ENCODE measurements at places on chromosomes 1 and 21.
A peak's percentile ranks its signal among the peaks of the same experiment; 100 is the strongest.

DNA sequence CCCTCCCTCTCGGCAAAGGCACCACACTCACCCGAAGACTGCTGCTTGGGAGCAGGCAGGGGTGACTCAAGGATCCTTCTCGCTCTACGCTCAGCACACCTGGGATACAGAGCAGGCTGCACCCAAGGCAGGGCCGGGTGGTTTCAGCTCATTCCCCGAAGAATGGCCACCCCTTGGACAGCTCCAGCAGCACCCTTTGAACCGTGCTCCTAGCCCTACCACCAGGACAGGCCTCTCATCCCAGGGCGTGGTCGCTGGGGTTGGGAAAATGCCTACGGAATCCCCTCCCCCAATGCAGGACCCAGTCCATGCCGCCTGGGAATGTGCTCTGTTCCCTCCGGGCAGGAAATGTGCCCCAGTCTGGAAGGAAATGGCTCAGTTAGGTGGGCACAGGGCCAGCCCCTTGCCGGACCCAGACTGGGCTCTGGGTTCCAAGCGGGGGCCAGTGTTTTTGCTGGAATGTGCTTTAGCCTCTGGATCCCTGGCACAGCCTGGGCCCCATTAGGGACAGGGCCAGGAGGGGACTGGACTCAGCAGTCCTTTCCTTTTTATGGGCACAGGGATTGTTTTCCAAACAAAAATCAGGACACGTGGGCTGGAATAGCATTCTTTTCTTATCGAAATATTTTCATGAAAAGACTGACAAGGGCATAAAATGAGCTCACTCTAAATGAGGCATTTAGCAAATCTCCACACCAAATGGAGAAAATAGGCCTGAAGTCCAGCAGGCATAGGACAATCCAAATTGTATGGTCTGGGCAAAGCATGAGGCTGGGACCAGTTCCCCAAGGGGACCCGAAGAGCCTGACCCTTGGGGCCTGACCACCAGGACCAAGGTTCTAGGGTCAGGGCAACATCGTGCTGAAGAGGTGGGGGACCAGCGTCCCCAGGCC is 7.3 kb downstream of the TMEM82 start:
- no peak for DNase-seq

DNA sequence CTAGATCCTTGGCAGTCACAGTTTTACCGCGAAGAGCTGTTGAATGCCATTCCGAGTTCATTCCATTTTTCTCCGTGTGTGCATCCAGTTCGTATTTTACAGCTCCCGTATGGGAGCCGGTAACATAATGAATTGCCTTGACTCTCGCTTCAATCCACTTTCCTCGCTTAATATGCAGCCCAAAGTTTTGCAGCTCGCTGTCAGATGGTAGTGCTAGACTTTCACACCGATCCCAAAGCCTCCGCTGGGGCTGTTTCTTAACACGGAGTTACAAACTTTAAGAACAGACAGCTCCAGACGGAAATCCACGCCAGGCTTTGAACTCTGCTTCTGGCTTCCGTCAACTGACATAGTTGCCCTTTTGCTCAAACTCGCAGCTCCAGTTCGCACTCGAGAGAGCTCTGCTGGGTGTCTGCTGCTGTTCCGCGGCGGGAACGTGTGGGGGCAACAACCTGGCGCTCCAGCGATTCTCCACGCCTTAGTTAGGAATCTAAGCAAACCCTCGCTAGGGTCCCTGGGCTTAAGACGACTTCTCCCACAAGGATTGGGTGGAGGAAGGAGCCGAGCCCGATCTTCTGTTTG is 3.5 kb upstream of the ARID1A start:
- peak; percentile 94 for DNase-seq

DNA sequence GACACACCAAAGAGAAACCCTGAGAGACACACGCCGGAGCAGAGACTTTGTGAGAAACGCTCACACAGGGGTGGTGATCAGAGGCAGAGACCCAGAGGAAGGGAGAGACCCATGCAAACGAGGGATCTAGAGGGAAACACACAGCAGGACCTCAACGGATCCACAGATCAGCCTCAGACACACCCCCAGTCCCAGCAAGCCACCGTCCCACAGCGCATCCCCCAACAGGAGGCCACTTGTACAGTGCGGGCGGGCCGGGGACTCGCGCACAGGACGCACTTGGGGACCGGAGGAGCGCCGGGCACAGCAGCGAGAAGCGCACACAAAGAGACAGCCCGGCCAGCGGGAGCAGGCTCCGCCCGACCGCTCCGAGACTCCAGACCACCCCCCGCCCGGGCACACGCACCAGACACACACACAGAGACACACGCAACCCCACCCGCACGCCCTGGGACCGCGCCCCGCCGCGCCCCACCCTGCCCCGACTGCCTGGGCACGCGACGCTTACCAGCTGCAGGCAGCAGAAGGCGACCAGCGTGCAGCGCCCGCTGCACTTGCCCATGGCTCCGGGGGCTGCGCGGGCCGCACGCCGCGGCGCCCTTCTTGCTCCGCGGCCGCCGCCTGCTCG is 587 bp downstream of the NKAIN1 start:
- peak; percentile 53 for DNase-seq

- no peak for DNase-seq
Measured at GRCh38 chr21:24369746-24370145, 1237.5 kb downstream of the MRPL39 start.

DNA sequence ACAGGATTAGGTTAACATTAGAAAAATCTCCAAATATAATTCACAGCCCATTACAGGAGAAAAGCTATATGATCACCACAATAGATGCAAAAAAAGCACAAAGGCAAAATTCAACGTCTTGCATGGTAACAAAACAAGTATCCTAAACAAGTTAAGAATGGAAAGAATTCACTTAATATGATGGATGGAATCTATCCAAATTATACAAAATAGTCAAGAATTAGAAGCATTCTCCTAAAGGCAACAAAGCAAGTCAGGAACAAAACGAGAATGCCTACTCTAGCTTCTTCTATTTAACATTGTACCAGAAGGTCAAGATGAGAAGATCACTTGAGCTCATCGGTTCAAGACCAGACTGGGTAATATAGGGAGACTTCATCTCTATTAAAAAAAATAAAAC is 442.8 kb downstream of the SETD4 start:
- DNase-seq: no peak

DNA sequence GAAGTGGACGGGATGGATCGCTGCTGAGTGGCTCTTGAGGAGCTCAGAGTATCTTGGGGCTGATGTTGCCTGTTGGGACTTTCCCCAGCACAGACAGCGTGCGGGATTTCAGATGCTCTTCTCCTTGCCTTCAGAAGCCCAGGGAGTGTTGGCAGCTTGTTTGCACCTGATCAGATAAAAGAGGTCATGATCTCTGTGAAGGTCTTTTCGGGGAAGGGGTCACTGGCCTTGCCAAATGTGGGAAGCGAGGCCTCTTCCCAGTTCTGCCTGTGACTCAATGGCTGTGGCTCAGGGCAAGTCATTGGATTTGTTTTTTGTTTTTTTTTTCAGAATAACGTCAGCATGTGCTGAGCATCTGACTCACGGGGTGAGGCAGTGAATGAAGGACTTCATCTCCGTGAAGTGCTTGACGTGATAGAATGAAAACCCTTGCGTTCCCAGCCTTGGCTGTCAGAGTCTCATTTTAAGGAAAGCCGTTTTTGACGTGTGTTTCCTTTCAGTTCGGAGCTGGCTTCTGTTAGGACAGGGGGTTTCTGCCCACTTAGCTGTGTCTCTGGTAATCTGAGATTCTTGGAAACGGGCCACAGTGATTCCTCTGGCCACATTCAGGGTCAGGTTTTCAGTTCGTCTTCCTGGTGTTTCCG is 46.7 kb downstream of the GALNT2 start:
- no peak for DNase-seq
